ENCODE measurements at places on chromosomes 4 and X.
A peak's percentile ranks its signal among the peaks of the same experiment; 100 is the strongest.

DNA sequence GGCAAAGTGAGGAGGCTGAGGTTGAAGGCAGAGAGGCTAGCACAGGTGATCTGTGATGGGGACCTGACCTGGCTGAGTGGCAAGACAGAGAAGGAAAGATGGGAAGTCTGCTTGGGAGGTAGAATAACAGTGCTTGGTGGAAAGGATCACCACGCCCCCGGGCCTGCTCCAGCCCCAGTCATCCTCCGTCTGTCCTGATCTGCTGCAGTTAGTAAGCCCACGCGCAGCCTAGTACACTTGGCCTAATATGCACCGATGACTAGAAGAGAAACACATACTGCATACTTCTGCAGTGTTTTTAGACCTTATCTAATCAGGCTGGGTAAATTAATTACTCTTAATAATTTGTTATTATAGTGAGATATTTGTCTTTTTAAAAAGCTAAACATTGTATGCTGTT, 103.7 kb upstream of the KLF3 start:
- DNase-seq, result no peak

DNA sequence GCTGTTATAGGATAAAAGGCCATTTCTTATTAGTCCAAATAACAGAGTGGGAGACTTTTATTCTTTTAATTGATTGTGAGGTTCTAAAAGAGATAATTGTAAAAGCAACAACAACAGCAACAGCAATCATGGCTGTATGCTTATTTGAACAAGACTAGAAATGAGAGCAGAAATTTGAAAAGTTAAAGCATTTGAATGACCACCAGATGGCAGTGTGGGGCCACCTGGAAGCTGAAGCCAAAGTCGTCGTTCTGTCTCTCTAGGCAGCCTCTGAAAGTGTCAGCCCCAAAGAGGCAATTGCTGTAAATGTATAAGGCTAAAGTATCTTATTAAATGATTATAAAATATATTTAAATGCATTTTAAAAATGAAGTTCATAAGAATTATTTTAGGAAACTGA, 42.2 kb downstream of the SH2D1A start:
- peak; percentile 9 for DNase-seq

- DNase-seq, result no peak
Observed at GRCh38 chr4:36445480-36445879, 164.1 kb downstream of the DTHD1 start.

GRCh38 chr4:8908206-8908893, 36.7 kb upstream of the HMX1 start:
- no peak for DNase-seq

- no peak for DNase-seq
Observed at GRCh38 chr4:61896634-61897033, 696.5 kb downstream of the ADGRL3 start.

- no peak for DNase-seq
Observed at GRCh38 chr4:143199503-143199902, 14.8 kb downstream of the USP38 start.

GRCh38 chr4:100510551-100510950, 7.3 kb downstream of the EMCN start:
- DNase-seq, result peak; percentile 21

DNA sequence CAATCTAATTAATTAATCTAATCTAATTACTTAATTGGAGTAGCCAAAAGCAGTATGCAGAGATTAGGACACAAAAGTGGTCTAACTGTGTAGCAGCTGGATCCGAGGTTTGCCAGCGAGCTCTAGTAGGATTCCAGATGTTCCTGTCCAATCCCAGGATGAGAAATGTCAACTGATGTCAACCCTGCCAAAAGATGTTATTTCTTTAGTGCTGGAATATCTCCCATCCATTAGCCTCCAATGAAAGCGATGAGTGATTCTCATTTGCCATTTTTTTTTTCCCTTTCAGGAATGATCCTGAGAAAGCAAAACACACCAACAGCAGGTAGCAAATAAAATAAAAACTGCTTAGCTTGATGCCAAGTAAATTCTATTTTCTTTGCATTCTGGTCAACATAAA, 372.9 kb downstream of the STIM2 start:
- DNase-seq, result no peak

GRCh38 chr4:105569057-105569865, 16.8 kb downstream of the ARHGEF38 start:
- DNase-seq, result no peak

- no peak for DNase-seq
Observed at GRCh38 chrX:19655032-19655431, 139.7 kb upstream of the MAP3K15 start.

DNA sequence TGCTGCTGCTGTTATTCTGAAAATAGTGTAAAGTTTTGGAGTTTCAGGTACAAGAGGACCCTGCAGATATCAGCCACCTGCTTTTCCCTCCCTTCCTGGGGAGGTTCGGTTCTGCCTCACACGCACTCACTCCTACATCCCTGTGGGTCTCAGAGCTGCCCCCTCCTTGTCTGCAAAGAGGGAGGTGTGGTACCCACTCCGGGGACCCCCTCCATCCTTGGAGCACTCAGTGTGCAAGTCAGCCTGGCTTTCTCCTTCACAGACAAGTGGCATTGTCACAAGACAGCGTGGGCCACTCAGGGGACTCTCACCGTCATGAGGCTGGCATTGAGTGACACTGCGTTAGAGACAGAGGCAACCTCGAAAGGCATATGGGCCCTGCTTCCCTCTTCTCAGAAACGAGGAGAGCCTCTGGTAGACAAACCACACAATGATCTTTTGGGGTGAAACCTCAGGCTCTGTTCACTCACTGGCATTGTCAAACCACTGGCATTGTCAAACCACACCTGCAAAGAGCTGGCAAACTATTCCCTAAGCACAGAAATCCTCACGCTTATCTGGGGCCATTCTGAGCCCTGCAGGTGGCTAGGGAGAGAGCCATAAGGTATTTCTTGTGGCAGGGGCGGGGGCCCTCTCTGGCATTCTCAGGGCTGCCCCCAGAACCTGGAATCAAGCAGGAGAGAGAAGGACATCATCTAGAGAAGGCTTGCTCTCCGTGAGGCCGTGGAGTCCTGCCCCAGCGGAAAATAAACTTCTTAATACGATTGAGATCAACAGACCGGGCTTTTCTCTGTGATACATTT, 285.0 kb downstream of the SHOX start:
- no peak for DNase-seq

GRCh38 chrX:41382714-41383645, 49.0 kb downstream of the DDX3X start:
- peak; percentile 70 for DNase-seq

DNA sequence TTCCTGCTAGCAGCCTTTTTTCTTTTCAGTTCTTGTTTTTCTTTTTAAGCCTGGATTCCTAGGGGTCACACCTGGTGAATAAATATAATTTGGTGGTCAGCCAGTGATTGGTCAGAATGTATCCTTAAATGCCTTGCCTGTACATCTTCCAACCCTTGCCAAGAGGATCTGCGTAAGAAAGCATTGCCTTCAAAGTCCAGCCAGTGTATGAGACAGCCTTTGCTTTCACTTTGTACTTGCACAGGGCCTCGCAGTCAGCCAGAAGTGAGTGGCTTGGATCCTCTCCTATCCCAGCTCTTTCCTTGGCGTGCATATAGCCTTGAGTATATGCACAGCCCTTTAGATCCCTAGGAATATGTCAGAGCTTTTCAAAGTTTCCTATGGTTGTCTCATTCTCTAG, 22.2 kb downstream of the KANTR start:
- DNase-seq, result peak; percentile 71

- DNase-seq, result peak; percentile 4
Observed at GRCh38 chr4:21512353-21512752, 436.2 kb downstream of the KCNIP4 start.

GRCh38 chrX:69179380-69179911, 14.2 kb upstream of the PJA1 start:
- DNase-seq, result no peak

DNA sequence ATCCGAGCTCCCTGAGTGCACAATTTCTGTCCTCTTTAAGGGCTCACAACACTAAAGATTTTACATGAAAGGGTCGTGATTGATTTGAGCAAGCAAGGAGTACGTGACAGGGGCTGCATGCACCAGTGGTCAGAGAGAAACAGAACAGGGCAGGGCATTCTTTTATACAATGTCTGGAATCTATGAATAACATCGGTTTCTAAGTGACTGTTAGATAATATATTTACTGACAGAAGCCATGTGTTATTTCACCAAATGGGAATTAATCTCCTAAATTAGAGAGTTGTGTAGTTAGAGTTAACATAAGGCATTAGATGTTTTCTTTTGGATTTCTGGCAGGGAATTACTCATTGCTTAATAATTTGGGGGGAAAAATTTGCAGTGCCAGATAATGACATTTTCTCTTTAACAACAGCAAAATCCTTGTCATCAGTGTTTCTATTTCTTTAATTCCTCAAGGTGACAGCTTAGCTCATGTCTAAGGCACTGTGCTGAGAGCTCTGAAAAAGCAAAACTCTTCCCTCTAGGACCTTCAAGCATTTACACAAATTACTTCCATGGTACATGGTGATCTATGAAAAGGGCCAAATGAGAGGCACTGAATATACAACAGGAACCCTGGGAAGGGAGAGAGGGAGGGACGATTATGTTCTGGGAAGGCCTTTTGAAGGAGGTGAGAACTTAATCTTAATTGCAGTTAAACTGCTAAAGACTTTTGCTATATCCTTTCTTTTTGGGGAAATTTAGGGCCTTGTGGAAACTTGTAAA, 145.0 kb downstream of the RTL3 start:
- DNase-seq, result no peak

DNA sequence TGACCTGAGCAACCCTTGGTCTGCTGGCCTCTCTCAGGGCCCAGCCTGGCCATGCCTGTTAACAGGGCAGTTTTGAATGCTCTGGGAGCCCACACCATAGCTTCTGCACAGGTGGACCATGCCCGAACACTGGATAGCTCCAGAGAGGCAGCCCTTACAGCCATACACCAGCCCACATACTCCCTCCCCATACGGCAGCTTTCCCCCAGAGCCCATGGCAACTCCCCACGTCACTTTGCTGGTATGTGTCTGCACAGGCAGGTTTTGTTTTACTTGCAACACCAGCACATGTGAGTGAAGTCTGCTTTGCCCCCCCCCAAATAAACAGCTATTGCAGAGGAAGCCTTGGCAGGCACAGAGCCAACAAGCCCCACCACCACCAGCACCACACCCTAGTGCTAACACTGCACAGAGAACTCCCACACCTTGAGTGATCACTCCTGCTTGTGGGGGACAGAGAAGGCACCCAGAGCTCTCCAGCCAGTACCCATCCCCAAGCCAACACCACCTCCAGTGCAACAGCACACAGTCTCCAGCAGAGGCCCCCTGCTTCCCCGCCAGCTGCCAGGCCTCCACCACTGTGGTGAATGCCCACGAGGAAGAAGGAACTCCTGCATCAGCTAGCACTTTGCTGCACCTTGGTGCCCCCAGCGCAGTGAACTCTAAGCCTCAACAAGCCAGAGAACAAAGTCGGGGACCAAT, 87.3 kb downstream of the STPG2 start:
- DNase-seq, result no peak

- DNase-seq, result no peak
Observed at GRCh38 chr4:182137343-182137742, 105.9 kb upstream of the TENM3 start.

- peak; percentile 89 for DNase-seq
Observed at GRCh38 chrX:123961268-123962005, at the start of gene STAG2. STAG2 (plus strand) TSS chrX:123961706; CDS start chrX:124022628, 60,922 bp downstream.

DNA sequence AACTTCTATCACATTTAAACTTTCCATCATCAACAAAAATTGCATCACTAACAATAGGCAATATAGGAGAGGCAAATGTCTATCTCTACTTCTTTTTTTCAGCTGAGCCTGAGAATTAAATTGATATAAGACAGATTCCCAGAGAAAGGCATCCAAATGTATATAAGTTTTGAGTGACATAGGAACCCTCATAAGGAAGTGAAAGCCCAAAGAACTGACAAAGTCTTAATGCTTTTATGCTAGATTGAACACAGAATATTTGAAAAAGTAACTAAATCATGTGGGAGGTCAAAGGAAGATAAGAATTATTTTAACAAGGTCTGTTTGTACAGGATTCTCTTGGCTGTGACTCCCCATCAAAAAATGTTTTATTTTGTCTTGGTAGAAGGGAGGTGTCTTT, 714.9 kb downstream of the GRXCR1 start:
- no peak for DNase-seq

GRCh38 chr4:79163981-79164490, 161.8 kb downstream of the NAA11 start:
- DNase-seq, result no peak

DNA sequence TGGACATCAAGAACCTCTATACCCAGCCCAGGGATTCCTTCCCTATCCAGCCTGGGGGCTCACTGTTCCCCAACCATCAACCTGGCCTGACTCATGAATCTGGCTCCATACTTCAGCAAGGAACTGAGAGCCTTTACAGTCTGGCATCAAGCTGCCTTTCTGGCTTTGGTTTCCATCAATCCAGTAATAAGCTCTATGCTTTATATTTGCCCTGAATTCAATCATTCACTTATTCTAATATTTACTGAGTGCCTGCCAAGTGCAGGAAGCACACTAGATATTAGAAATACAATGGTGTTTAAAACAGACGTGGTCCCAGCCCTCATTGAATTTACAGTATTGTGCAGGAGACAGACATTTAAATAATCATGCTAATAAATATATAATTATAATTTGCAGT, 114.8 kb upstream of the PLAC1 start:
- DNase-seq, result no peak

DNA sequence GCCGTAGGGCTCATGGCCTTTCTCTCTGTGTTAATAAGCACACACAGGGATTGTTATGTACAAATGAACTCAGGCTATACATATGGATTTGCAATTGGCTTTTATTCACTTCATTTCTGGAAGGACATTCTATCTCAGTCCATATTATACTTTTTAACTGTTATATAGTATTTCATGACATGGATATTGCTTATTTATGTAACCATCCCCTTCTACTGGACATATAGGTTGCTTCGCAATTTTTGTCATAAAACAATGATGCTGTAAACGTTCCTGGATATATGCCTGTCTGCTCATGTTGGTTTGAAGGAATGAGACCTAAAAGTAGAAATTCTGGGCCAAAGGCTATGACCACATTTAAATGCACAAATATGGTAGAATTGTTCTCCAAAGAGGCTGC, 158.1 kb downstream of the BCOR start:
- no peak for DNase-seq

- DNase-seq, result no peak
Observed at GRCh38 chr4:176837169-176837895, 44.6 kb upstream of the VEGFC start.

DNA sequence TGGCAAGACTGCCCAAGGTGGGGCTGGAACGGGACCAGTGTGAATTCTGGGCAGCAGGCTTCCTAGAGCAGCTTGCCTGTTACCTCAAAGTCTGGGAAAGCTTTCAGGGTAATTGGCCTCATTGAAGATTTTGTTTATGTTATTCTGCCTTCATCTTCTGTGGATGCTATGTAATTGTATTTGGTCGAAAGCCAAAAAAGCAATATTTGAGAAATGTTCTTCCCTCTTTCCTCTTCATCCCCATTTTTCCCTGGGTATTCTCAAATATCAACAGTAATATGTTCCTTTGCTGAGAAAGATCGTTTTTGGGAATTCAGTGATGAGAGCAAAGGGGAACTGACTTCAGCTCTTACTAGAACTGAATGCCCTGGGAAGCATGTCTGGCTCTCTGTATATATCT, 12.9 kb downstream of the TMEM131L start:
- DNase-seq, result no peak

GRCh38 chr4:8285976-8286718, 16.6 kb downstream of the HTRA3 start:
- no peak for DNase-seq

GRCh38 chr4:56271131-56271530, 116.2 kb downstream of the AASDH start:
- DNase-seq, result no peak

GRCh38 chr4:151304755-151305154, 20.6 kb downstream of the SH3D19 start:
- no peak for DNase-seq
